ENCODE measurements at places on chromosomes 7 and 10.
A peak's percentile ranks its signal among the peaks of the same experiment; 100 is the strongest.

DNA sequence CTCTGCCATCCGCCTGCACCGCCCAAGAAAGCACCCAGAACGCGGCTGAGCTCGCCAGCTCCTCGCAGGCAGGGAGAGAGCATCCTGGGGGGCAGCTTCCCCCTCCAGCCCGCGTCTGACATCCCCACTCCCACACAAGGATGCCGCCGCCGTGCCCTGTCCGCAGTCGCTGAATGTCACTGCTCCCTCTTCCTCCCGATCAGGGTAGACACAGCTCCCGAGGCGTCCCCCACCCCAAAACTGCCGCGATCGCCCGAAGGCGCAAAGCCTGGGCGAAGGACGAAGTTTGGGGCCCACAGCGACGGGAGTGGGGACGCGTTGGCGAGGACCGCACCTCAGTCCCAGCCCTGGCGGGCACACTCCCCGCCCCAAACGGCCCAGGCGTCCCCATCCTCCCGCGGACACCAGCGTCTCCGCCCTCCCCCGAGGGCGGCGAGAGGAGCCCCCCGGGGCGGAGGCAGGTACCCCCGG, 1.5 kb upstream of the KAT6B start:
- DNase-seq, result peak; percentile 51

DNA sequence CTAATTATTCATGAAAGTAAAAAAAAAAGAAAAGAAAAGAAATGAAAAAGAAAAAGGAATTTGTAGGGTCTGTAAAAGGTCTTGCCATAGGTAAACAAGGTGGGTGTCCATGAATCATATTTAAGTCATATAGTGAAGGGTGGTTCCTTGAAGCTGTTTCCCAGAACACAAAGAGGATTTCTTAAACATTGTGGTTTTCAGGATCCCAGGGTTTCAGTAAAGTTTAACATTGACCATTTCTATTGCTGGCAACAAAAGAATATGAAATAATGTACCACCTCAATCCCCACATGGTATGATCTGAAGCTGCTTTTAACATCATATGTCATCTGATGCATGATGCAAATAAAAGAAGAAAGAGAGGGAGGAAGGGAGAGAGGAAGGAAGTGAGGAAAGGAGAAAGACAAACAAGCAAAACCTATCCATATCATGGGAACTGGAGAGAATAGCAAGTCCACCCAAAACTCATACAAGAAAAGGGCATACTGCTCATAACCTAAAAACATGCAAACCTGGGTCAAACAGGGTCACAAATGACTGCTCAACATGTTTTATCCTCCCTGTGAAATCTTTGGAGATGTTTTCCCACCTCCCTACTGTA, 663.5 kb downstream of the SORCS1 start:
- DNase-seq, result no peak

GRCh38 chr10:33422471-33423153, 88.1 kb upstream of the NRP1 start:
- peak; percentile 60 for DNase-seq

GRCh38 chr10:114261076-114261475, 22.0 kb downstream of the VWA2 start:
- DNase-seq, result no peak

DNA sequence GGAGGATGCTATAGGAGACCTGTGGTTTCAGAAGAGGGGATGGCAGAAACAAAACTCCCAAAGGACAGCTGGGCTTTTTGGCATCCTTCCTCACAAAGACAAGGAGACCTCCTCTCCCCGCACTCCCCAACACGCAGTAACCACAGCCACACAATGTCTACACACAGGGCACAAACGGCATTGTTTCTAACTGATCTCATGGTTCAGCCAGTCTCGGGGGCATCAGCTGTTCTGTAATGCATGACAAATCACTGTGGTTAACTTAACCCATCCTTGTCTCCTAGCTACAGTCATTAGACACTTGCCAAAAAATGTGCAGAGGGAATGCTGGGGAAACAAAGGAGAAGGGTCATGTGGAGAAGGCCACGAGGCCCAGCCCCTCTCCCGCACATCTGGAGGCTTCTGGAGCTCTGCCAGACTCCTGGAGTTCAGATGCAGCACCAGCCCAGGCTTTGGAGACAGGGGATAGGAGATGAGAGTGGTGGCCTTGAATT, 7.6 kb upstream of the ADAMTS14 start:
- peak; percentile 73 for DNase-seq

DNA sequence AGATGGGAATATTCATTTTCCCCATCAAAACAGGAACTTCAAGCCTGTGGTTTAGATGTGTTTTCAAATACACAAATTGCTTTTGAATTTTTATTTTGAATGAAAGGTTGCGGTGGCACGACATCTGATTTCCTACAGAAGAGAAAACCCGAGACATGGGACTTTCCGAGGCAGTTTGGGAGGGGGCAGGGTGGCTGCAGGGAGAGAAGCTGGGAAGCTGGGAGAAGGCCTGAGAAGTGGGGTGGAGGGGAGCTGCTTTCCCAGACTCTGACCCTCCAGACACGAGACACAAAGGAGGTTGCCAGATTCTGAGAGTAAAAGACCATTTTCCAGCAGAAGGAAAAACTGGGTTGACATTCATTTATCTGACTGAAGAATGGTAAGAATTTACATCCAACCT, 19.6 kb downstream of the TMEM176A start:
- no peak for DNase-seq

Data from brain (organoid and tissue), 16 donors.